CD8-positive, alpha-beta T cell (primary cell): ENCODE measurements at places on chromosomes 1 and 21. TPM values are rescaled to one million over a fixed set of nuclear protein-coding genes. Genes with fewer than 3 reads are reported as not detected.

Gene TNFRSF18
- total RNA-seq = 4.2 TPM

Gene BRDT
- total RNA-seq = 0.86 TPM

Gene OPRD1
- total RNA-seq = not detected

Gene PRAMEF7
- total RNA-seq = not detected

DNA sequence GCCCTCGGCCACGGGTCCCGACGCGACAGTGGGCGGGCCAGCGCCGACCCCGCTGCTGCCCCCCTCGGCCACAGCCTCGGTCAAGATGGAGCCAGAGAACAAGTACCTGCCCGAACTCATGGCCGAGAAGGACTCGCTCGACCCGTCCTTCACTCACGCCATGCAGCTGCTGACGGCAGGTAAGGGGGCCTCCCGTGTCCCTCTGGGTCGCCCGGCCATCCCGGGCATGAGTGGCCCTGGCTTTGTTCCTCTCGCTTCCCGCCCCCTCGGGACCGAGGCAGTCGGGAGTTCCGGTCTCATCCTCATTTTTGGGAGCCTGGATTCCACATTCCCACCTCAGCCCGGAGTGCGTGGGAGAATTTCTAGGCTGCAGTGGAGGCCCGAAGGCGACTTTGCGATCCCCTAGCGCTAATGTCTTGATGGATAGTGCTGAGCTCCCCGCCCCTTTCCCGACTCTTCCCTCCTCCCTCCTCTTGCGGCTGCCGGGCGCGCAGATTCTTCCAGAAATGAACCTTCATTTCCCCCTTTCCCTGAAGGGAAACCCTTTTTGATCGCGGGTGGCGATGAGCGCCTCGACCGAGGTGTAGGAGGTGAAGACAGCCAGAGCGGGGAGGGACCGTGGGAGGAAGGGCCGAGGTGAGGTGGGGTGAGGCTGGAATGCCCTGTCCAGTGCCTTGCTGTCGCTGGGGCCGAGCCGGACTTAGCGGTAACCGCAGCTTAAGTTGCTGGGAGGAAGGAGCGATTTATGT lies 705 bp downstream of the KHDRBS1 start:
- DNase-seq = peak; percentile 14

GRCh38 chr1:119632103-119632490 lies 16.0 kb downstream of the ZNF697 start:
- no peak for DNase-seq

GRCh38 chr1:3821004-3821403 lies 24.7 kb upstream of the LRRC47 start:
- DNase-seq = no peak

DNA sequence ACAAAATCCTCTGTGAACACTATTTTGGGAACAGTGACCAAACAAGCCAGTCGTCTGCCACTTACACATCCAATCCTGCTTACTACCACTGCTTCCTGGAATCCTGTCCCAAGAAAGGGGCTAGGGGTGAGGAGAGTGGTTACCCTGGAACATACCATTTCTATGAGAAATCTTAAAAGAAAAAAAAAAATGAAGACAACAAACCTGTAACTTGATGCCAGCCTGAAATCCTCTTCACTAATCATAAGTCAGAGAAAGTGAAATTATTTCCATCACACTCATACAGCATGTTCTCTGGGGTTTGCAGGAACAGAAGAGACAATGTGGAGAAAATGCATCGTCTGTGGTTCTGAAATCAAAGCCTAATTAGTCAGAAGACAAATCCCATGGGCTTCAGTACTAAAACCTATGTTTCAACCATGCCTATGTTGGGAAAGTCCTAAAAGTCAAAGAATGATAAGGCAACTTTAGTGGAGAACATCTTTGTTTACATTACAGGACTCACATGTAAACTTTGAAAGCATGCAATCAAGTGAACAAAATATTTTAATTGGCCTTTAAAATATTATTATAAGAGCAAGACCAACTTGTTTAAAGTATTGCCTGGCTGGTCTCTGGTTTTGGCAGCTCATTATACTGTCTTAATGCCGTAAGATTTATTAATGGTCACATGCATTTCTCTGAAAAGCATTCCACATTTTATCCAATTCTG lies 220.7 kb downstream of the LTN1 start:
- DNase-seq = no peak

DNA sequence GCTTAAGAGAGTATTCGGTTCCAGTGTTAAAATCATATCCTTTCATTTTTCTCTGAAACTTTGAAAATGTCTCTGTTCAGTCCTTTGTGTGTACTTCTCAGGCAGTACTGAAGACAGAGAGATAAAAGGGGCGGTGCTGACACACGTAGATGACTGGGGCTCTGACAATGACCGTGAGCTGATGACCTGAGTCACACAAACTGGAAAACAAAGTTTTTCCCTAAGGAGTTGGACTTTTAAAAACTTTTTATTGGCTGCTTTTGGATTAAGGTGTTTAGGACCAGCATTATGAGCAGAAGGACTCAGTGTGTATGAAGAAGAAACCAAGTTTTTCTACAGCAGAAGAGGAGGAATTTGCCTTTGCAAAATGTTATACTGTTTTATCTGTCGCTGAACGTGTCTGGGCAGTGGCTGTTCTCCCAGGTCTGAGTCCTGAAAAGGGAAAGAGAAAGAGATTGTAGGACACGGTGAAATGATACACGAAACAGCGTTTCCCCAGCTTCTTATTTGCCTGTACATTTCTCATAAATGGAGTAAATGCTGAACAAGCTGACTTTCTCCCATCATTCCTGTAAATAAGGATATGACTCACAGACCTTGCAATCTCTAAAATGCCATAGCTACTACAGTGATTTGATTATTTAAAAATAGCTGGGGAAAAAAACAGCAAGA lies 51.5 kb downstream of the MAP3K7CL start:
- peak; percentile 2 for DNase-seq

DNA sequence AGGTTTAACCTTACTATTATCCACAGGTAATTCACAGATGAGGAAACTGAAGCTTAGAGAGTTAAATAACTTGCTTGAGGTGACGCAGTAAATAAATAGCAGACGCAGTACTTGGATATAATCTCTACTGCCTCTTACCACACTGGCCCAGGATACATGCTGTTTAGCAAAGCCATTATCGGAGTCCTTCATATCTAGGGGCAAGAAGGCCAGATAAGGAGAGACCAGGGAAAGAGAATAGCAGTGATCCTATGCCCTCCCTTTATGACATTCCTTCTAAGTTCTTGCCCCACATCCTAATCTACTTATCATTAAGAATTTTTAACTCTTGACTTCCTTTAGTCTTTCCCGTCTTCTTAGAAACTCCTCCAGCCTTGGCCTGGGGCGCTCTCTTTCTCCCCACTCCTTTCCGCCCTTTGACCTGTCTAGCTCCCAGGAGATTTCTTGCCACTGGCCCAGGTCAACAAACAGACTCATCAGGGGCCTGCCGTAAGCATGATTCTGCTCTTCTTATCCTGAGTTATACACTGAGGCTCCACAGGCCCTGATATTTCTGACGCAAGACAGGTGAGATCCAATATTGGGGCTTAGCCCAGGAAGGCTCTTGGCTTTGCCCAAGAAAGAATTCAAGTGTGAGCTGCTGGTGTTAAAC lies 11.4 kb upstream of the SLAMF1 start:
- no peak for DNase-seq

DNA sequence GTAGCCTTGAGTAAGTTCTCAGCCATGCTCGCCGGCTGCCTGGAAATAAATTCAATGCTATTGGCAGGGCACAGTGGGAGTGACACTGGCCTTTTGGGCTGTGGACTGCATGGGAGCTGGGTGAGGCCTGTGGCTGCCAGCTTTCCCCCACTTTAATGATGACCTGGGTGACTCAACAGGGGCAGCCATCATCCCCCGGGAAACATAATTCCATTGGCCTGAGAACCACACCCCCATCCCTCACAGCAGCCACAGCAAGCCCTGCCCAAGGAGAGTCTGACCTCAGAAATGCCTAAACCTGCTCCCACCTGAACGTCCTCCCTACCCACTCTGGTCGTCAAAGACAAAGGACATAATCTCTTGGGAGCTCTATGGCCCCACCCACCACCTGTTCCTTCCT lies 384.0 kb downstream of the LTN1 start:
- DNase-seq = no peak

GRCh38 chr1:221164951-221165838 lies 286.0 kb downstream of the HLX start:
- no peak for DNase-seq

DNA sequence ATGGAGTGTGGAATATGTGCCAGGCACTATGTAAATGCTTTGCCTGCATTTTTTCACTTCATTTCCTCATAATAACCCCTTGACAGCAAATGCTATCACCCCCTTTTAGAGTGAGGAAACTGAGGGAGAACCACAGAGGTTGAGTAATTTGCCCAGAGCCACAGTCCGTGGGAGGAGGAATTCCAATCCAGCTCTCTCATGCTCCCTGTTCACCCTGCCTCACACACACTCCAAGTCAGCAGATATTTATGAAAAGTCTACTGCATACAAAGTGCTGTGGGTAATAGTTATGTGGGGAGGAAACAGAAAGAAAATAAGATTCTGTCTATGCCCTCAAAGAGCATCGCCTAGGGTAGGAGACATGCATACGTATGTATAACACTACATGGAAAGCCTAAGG lies 30.9 kb upstream of the RBM15 start:
- no peak for DNase-seq
